Stimulated activated CD8-positive, alpha-beta memory T cell treated with anti-CD3 and anti-CD28 coated beads, Interleukin-7, amount 100 ng/mL, for 4 hours (primary cell): ENCODE measurements at places on chromosomes 5 and 9.

DNA sequence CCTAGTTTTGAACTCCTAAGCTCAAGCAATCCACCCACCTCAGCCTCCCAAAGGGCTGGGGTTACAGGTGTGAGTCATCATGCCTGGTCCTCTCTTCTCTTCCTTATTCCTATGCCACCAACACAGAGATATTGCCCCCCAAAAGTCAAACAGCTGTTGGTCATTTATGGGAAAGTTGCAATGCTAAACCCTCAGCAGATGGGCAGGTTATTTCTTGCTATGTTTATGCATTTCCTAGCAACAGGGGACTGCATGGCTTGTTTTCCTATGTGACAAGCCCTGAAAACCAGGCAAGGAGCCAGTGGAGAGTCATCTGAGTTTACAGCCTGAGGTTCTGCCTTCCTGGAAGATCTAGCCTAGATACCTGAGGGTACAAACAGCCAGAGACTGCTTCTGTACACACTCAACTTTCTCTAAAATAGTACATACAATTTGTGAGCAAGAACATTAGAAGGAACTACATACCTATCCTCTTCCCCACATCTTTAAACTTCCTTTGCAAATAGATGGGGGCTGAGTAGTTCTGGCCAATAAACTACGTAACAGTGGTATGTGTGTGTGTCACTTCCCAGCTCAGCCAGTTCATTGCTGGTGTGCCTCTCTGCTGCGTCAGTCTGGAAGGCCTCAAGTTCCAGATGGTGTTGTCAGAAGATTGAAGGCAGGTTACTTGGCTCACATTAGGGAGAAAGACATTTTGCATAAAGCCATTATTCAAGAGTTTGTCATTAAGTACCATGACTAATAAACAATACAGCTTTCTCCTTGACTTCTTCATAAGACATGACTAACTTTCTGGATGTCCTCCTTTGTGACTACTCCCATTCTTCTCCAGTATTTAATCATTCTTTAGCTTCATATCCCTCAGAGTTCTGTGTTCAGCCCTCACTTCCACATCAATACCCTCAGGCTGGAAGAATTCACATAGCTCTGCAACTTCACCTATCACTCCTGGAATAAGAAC is 65.3 kb downstream of the CSNK1A1 start:
- no peak for DNase-seq

DNA sequence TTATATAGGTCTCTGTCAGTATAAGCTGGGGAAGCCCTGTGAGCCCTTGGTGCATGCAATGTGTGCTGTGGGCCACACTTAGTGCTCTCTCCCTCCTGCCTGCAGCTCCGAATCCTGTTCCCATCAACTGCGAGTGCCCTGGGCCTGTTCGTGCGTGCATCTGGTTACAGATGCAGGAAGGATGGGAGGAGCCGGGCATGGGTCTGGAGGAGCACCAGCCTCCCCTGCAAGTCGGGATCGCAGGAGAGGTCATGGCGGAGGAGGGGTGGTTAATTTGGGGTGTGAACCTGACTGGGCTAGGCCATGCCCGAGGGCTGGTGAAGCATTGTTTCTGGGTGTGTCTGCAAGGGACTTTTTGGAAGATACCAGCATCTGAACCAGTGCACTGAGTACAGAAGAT is 274.6 kb upstream of the IRX4 start:
- no peak for DNase-seq

- DNase-seq: no peak
These were observed 92.7 kb upstream of the PTCH1 start for GRCh38 chr9:95609426-95609825.

- no peak for DNase-seq
These were observed 91.9 kb upstream of the CEP78 start for GRCh38 chr9:78144008-78144381.
